ENCODE measurements at places on chromosomes 3 and 15.

DNA sequence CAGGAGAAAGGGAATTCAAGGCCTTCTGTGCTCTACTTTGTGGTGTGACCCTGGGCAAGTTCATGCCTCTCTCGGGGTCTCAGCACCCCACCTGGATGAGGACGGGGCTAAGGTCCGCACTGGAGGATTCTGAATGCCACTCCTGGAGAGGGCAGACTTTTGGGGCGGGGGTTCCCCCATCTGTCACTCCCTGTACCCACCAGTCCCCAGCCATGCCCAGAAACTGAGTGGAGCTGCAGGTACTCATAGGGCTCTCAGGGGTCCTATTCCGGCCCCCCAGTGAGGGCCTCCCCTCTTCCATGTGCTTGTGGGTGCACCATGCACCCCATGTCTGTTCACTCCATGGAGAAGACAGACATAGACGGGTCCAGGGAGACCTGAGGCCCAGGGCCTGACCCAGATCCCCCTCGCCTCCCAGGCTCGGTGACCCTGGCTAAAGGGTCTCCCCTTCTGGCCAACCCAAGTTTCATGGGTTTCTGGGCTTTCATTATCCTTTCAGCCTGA lies 26.0 kb downstream of the ACSBG1 start:
- no peak for DNase-seq

DNA sequence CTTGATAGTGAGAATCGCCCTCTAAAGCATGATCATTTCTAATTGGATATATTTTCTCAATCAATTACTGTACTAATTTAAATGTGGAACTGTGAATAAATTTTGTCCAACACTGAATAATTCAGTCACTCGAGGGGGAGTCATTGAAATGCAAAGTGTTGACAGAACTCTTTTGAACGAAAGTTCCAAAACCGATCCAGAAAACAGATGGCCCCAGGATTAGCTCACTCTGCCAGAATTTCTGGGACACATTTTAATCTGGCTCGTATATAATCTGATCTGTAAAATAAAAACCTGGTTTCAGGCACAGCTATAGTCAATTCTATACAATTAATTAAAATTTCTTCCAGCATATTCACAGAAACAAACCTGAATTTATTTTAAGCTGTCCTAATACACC lies 580.4 kb downstream of the ROBO1 start:
- DNase-seq: no peak

DNA sequence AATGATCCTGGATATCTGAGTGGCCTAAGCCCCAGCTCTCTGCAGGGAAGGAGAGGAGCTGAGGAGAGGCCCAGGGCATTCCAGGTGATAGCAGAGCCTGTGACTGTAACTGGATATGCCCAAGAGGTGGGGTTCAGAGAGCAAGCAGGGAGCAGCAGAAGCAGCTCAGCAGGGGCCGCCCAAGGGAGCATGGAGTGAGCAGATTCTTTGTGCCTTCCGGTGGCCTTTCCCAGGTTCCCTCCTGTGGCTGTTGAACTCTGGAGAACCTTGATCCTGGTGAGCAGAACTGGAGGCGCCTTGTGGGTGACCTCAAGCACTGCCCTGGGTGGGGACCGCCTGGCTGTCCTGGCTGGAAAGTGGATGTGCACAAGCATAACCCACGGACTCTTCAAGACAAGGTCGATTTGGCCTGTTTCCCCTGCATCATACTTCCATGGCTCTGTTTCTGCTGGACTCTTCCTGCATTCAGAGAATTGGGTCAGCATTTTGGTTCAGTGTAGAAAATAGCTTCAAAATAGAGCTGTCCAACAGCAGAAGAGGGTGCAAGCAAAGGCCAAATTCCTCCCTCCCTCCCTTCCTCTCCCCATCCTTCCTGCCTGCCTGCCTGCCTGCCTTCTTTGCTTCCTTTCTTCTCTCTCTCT lies 76.1 kb downstream of the ARNT2 start:
- no peak for DNase-seq

GRCh38 chr3:31635545-31635944 lies 102.8 kb downstream of the STT3B start:
- no peak for DNase-seq

DNA sequence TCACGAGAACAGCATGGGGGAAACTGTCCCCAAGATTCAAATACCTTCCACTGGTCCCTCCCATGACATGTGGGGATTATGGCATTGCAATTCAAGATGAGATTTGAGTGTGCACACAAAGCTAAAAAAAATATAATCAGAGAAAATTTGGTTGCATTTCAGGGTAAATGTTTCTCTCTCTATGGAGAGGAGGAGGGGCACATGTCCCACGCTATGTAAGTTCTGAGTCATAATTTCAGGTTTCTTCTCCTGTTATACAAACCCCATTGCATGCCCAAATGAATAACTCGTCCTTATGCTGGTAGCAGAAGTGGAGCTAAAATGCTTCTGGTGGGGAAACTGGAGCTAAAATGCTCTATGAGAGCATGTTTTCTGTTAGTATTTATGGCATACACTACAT lies 209.7 kb upstream of the DCBLD2 start:
- DNase-seq: no peak

DNA sequence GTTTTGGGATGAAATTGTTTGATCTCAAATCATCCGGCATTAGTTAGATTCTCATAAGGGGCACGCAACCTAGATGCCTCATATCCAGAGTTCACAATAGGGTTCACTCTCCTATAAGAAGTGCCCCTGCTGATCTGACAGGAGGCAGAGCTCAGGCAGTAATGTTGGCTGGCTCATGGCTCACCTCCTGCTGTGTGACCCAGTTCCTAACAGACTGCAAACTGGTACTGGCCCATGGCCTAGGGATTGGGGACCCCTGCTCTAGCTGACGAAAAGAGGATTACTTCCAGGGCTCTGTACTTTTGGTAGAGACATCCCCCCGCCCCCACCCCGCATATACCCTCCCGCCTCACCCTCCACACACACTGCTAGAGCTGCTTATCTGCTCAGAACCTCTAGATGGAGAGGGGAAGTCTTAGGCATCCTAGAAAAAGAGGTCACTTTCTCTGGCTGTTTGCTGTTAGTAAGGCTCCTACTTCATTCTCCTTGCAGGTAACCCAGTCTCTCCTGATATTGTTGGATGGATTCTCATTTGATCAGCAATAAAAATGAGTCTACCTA lies 923.1 kb downstream of the CADM2 start:
- DNase-seq: no peak

DNA sequence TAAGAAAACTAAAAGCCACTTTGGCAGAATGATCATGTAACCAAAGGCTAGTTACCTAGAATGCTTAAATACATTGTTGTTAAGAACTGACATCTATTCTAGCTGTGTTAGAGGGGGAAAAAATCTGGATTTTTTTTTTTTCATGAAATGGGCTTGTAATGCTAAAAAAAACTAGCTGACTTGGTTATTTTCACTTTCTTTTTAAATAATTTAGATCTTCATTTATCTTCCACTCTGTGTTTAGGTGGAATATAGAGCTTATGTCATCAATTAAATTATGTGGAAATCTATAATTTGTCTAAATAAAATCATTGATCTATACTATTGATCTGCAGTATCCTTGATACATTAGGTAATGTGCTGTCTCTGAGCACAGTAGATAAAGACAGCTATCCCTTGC lies 217.4 kb downstream of the TCF12 start:
- no peak for DNase-seq

- DNase-seq: no peak
Observed at GRCh38 chr15:23671481-23671880, 15.6 kb downstream of the NDN start.

- no peak for DNase-seq
Observed at GRCh38 chr3:152671446-152672319, 163.2 kb upstream of the P2RY1 start.

DNA sequence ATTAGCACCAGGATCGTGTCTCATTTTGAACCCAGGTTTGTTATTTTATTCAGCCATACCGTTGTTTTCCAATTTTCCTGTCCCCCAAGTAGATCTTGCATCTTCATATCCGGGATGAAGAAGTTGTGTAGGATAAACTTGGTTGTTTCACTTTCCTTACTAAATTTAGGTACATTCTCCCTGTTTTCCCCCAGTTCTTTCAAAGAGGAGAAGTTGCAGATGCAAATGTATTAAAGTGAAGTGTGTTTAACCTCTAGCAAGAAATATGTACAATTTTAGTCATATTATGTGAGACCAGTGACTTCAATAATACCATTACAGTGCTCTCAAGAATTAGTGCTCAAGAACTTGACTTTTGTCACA lies 1.3 kb downstream of the ATXN7 start:
- DNase-seq: no peak
